ENCODE measurements at places on chromosomes 3 and 15. TPM values are rescaled to one million over a fixed set of nuclear protein-coding genes. Genes with fewer than 3 reads are reported as not detected.

The LMLN gene
- total RNA-seq: 3.9 TPM

DNA sequence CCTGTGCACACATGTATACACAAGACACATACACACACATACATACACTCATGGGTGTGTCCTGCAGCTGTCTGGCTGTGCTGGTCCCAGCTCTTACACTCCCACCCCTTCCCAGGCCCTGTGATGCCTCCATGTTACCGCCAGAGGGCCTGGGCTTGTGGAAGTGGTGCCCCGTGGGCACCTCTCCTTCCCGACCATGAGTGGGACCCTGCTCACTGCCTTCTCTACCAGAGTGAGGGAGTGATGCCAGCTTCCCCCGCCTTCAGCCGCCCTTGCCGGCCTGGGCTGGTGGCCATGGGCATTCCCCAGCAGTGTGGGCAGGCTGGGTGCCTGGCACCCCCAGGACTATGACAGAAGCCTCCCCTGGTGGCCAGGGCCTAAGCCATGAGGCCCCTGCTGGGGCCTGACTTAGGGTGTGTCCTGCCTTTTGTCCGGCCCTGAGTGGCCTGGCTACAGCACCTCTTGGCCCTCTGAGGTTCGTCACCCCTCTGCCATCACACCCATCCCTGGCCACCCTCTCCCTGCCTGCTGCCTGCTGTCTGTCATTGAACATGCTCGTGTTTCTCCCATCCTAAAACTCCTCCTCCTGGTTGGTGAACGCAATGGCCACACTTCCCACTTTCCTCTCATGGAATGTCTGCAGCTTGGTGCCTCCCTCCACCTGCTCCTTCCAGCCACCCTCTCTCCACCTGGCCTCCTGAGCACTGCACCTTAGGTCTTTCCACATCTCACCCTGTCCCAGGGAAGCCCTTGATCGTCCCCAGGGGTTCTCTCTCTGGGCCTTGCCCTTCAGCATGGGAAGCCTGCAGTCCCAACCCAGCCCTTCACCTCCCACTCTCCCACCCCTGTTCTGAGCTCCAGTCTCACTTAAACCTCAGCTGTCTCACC lies 14.6 kb downstream of the HDAC11 start:
- no peak for DNase-seq

The OR5K2 gene
- total RNA-seq: not detected

DNA sequence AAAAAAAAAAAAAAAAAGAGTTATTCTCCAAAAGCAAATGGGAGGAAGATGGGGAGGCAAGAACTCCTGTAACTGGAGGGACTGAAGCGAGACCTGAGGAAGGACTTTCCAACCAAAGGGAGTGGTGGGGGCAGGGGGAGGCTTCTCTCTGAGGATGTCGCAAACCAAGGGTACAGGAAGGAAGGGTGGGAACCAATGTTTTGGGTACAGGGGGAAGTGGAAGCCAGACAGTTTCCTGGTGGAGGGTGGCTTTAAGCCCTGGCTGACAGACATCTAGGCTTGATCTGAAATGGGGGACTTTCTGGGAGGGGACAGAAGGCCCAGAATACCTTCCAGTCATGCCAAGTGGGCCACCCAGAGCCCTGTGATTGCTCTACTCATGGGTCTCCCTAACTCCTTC lies 27.0 kb downstream of the VIPR1 start:
- no peak for DNase-seq

- DNase-seq: no peak
These were observed 15.9 kb downstream of the CADPS start for GRCh38 chr3:62859203-62859791.

DNA sequence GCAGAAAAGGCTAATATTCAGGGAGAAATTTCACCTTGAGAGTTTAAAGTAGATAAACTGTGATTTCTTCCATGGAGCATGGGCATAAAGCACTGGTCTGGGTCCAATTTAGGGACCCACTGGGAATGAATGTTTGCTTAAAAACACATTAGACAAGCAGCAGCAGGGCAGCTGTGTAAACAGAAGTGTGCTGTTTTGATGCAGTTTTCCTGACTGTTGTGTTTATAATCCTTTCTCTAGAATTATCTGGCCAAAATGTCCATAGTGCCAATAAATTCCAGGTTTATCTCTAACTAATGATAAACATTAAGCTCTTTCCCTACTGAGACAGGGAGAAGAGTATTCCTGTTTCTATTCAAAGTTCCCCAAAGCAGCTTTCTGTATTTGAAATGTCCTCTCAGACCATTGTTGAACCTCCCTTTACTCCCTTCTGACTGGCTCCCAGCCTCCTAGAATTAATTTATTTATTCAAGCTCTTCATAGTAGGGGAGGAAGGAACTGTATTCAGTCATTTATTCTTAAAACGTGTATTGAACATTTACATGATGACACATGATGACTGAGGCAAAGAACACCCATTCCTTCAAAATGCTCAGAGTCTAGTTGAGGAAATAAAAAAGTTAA lies 7.0 kb upstream of the TM4SF18 start:
- no peak for DNase-seq

GRCh38 chr3:125043599-125044151 lies 12.1 kb downstream of the HEG1 start:
- peak; percentile 36 for DNase-seq

GRCh38 chr15:41286665-41287333 lies 45.6 kb downstream of the OIP5 start:
- DNase-seq: no peak

GRCh38 chr3:195587406-195587805 lies 3.7 kb upstream of the APOD start:
- no peak for DNase-seq

DNA sequence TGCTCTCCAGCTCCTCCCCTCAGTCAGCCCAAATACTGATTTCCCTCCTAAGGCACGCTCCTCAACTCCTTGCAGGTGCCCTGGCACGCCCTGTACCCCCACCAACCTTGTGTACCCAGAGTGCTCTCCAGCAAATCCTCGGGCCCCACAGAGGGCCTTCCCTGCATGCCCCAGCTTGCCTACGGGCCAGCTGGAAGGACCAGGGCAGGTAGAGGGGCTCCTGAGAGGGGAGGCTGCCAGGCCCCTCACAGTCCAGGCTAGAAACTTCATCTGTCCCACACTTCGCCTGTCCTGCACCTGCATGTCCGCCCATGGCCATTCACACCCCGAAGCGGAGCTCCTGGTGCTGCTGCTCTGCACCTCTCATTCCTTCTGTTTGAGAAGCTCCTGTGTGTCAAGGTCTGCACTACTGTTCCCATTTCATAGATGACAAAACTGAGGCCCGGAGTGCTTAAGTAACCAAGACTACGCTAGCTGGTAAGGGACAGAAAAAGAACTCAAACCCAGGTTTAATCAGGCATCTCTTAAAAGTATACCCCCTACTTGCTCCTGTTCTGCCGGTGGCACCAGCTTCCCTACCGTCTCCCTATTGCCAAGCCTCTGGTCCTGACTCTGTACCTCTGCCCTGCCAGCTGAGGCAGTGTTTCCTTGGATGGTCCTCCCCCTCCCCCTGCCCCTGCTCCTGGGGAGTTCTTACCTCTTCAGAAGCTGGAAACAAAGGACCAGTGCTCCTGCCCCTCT lies 35.6 kb downstream of the ZXDC start:
- no peak for DNase-seq

DNA sequence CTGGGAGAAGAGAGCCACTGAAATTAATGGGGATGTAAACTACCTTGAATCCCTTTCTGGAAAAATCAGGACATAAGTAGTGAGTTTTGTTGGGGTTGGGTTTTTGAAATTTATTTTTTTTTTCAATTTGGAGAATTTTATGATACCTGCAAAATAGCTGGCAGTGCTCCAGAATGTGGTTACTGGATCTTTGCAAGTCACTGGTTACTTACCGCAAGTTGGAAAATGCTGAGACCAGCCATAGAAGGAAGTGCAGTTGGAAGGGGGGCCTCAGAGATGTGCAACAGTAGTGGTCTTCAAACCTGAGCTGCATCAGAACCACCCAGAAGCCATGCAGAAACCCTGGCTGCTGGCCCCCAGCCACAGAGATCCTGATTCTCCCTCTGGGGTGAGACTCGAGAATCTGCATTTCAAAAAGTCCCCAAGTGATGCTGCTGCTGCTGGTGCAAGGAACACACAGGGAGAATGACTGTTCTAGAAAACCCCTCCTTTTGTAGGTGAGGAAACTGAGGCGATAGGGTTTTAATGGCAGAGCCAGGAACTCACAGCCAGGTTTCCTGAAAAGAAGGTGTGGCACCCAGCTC lies 39.7 kb downstream of the SEMA5B start:
- DNase-seq: no peak

DNA sequence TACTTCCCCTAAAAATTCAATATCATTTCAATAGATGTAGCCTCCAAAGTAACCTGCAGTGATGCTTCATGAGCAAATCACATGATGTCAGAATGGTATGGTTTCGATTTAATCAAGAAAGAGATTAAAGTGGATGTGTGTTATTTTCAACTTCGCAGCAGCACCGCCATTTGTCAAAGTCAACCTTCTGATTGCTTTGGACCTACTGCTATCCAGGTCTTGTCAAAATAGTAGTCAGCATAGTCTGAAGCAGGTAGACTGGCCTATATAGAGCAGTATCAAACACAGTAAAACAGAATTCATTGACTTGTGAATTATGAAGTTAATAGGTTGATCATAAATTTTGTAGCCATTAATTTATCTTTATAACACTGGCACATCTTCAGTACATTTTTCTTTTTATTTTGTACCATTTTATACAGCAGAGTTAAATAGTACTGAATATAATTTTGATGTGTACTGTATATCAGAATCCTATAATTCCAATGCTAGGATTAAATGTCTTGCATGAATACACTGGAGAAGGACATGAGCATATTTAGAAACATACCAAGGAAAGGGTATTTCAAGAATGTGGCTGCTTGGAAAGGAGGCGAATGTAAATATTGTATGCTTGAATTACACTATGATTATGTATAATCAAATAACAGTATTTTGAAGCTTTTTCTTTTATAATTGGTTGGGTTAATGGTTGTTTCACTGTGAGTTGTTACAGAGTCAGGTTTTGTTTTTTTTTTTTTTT lies 79.6 kb downstream of the CDIN1 start:
- no peak for DNase-seq

Data from breast epithelium (tissue), 4 donors.